ENCODE measurements at places on chromosomes 5 and 9. TPM values are rescaled to one million over a fixed set of nuclear protein-coding genes. Genes with fewer than 3 reads are reported as not detected.

SPATA24 gene
- 5.5 TPM for total RNA-seq

ANKRD55 gene
- not detected for total RNA-seq

C5orf46 gene
- total RNA-seq, result not detected

SLC4A9 gene
- not detected for total RNA-seq

- H3K27ac ChIP-seq, result no peak overlapping the region
- DNase-seq, result no peak
- H3K4me1 ChIP-seq, result no peaks in the 10 kb centered on the region
- H3K4me3 ChIP-seq, result no peak overlapping the region
- H3K27me3 ChIP-seq, result no peaks in the 10 kb centered on the region
Observed at GRCh38 chr5:28548856-28549255, 1510.5 kb upstream of the CDH9 start.

DNA sequence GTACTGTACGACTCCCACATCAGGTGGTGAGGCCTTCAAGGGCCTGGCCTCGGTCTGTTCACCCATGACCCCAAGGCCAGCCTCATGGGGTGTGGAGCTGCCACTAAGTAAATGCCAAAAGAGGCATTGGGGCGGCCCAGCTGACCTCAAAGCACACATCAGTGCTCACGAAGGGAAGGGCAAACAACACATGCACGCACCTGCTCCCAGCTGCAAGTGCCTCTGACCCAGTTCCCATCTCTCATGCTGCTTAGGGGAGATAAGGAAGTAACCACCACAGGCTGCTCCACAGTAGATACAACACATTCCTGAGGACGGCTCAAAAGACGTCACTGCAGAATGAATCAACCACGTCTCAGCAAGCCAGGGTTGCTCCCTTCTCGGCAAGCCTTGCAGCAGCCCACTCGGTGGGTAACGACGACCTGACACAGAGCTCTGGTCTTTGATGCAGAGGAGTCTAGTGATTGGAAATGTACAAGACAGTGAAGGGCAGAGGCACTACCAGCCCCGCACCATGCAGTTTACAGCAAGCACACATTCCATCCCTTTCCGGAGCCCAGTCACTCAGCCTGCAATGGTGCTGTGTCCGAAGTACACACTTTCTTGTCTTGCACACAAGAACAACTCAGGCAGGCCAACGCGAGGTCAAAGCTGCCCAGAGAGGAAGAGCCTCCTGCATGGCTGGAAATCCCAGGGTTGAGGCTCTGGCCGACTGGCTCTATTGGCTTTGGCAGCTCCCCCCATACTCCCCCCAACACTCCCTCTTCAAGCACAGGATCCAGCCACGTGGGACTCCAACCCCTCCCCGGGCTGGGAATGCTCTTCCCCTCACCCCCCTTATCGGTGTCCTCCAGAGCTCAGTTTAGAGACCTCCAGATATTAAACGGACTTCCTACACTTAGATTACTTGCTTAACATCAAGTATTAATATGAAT is 31.8 kb downstream of the FABP6 start:
- no peaks in the 10 kb centered on the region for H3K36me3 ChIP-seq
- DNase-seq, result no peak
- no peak overlapping the region for H3K27ac ChIP-seq
- H3K4me3 ChIP-seq, result no peak overlapping the region
- H3K4me1 ChIP-seq, result no peaks in the 10 kb centered on the region
- no peaks in the 10 kb centered on the region for H3K27me3 ChIP-seq

- no peak overlapping the region for H3K27ac ChIP-seq
- no peaks in the 10 kb centered on the region for H3K27me3 ChIP-seq
- H3K4me1 ChIP-seq, result no peaks in the 10 kb centered on the region
- DNase-seq, result no peak
- H3K4me3 ChIP-seq, result no peak overlapping the region
Observed at GRCh38 chr5:143072734-143073133, 302.6 kb downstream of the ARHGAP26 start.

GRCh38 chr9:87086221-87086818 is 139.0 kb upstream of the GAS1 start:
- H3K4me1 ChIP-seq, result no peaks in the 10 kb centered on the region
- H3K27ac ChIP-seq, result no peak overlapping the region
- no peaks in the 10 kb centered on the region for H3K27me3 ChIP-seq
- H3K4me3 ChIP-seq, result no peak overlapping the region
- no peak for DNase-seq
- H3K36me3 ChIP-seq, result no peaks in the 10 kb centered on the region

GRCh38 chr5:79750611-79751510 is 61.2 kb downstream of the CMYA5 start:
- H3K4me3 ChIP-seq, result no peak overlapping the region
- no peak for DNase-seq
- H3K27ac ChIP-seq, result no peak overlapping the region
- no peaks in the 10 kb centered on the region for H3K4me1 ChIP-seq
- H3K27me3 ChIP-seq, result peaks cover 11% of the 10 kb centered on the region

DNA sequence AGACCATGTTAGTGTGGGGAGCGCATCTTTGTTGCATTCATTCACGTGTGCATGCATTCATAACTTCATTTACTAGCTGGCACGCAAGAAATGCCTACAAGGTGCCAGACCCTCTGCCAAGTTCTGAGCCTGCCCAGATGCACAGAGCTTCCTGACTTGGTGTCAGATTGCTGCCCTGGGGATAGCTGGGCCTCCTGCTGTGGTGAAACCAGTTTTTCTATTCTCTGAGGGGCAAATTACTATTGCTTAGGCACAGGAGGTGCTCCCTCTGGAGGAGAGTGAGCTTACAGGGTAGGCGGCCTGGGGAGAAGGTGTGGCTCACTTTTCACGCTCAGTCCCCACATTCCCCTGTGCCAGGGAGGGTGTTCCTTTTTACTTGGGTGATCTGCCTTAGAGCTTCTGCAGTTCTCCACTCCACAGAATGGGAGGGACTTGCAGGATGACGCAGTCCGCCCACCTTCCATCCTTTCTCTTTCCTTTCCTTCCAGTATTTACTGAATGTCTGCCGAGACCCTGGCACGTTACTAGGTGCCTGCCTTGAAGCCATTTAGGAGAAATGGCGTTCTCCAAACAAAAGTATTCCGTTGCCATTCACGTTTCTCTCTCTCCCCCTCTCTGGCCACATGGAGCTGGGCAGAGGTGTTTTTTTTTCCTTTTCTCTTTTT is 27.9 kb upstream of the CTNNA1 start:
- H3K27me3 ChIP-seq, result no peaks in the 10 kb centered on the region
- no peaks in the 10 kb centered on the region for H3K36me3 ChIP-seq
- no peak overlapping the region for H3K27ac ChIP-seq
- H3K4me3 ChIP-seq, result no peak overlapping the region

DNA sequence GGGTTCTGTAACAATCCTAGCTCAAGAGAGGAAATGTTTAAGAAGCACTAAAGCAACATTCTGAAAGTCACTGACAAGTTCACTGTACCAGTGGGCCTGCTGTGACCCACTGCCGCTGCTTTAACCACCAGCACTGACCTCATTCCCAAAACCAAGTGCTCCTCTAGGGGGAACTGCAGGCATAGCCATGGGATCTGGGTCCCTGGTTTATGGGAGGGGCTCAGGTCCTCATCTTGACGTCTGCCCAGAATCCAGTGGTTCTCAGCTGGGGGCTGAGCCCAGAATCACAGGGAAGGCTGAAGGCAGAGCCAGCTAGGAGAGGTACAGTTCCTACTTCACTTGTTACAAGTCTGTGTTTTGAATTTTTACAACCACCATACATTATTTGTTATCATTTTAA is 36.1 kb upstream of the SLC2A8 start:
- H3K27ac ChIP-seq, result no peak overlapping the region
- no peak overlapping the region for H3K4me3 ChIP-seq
- H3K36me3 ChIP-seq, result no peaks in the 10 kb centered on the region
- H3K4me1 ChIP-seq, result no peaks in the 10 kb centered on the region
- no peaks in the 10 kb centered on the region for H3K27me3 ChIP-seq

- no peak overlapping the region for H3K4me3 ChIP-seq
- DNase-seq, result no peak
- H3K27ac ChIP-seq, result no peak overlapping the region
- H3K36me3 ChIP-seq, result no peaks in the 10 kb centered on the region
- no peaks in the 10 kb centered on the region for H3K27me3 ChIP-seq
Observed at GRCh38 chr5:97078958-97079743, 63.3 kb downstream of the LIX1 start.

GRCh38 chr5:111127453-111128195 is 35.5 kb downstream of the WDR36 start:
- peaks cover 36% of the 10 kb centered on the region for H3K36me3 ChIP-seq
- H3K4me3 ChIP-seq, result no peak overlapping the region
- no peak for DNase-seq
- H3K27me3 ChIP-seq, result no peaks in the 10 kb centered on the region

GRCh38 chr5:54848581-54848980 is 136.8 kb downstream of the ESM1 start:
- H3K27ac ChIP-seq, result no peak overlapping the region
- H3K4me3 ChIP-seq, result no peak overlapping the region
- peaks cover 8% of the 10 kb centered on the region for H3K27me3 ChIP-seq
- DNase-seq, result no peak
- no peaks in the 10 kb centered on the region for H3K4me1 ChIP-seq

- no peaks in the 10 kb centered on the region for H3K4me1 ChIP-seq
- no peak overlapping the region for H3K27ac ChIP-seq
- no peaks in the 10 kb centered on the region for H3K36me3 ChIP-seq
- DNase-seq, result no peak
- H3K27me3 ChIP-seq, result no peaks in the 10 kb centered on the region
Observed at GRCh38 chr5:34509392-34509791, 146.7 kb upstream of the RAI14 start.

DNA sequence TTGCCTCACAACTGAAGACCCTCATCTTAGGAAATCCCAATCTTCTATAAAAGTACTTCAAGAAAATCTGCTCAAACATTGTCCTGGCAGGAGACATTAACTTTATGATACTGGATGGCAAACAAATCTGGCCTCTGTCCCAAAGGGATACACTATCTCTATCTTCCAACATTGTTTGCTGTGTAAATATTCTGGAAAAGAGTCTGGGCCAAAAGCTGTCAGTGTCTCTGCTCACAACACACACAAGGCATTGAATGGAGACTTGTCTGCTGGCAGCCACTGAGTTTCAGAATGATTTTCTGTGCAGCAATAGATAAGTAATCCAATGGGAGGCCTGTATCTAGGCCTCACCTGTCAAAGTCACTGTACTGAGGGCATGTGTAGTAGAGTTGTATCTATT is 471.1 kb downstream of the DMAC1 start:
- H3K4me3 ChIP-seq, result no peak overlapping the region
- H3K4me1 ChIP-seq, result no peaks in the 10 kb centered on the region
- no peak overlapping the region for H3K27ac ChIP-seq
- no peak for DNase-seq
- no peaks in the 10 kb centered on the region for H3K36me3 ChIP-seq

GRCh38 chr5:119945691-119946090 is 316.3 kb downstream of the FAM170A start:
- DNase-seq, result no peak
- H3K27ac ChIP-seq, result no peak overlapping the region
- H3K36me3 ChIP-seq, result no peaks in the 10 kb centered on the region
- H3K4me3 ChIP-seq, result no peak overlapping the region
- H3K27me3 ChIP-seq, result no peaks in the 10 kb centered on the region

DNA sequence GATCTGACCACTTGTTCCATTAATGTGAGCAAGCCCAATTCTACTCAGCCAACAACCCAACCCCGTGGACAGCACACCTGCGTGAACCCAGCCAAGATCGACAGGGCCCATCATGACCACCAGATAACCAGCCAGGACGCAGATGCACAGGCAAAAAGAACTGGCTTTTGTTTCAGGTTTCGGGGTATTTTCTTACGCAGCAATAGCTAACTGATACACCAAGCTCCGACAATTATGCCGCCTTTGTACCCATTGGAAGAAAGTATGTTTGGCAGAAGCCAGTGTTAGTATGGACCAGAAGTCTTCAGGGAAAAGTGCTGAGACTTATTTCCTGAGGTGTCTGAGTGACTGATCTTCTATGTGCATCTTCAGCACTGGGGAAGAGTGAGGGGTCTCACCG is 6.0 kb upstream of the ADAMTS16 start:
- H3K36me3 ChIP-seq, result no peaks in the 10 kb centered on the region
- no peak overlapping the region for H3K27ac ChIP-seq
- DNase-seq, result no peak
- H3K27me3 ChIP-seq, result no peaks in the 10 kb centered on the region

DNA sequence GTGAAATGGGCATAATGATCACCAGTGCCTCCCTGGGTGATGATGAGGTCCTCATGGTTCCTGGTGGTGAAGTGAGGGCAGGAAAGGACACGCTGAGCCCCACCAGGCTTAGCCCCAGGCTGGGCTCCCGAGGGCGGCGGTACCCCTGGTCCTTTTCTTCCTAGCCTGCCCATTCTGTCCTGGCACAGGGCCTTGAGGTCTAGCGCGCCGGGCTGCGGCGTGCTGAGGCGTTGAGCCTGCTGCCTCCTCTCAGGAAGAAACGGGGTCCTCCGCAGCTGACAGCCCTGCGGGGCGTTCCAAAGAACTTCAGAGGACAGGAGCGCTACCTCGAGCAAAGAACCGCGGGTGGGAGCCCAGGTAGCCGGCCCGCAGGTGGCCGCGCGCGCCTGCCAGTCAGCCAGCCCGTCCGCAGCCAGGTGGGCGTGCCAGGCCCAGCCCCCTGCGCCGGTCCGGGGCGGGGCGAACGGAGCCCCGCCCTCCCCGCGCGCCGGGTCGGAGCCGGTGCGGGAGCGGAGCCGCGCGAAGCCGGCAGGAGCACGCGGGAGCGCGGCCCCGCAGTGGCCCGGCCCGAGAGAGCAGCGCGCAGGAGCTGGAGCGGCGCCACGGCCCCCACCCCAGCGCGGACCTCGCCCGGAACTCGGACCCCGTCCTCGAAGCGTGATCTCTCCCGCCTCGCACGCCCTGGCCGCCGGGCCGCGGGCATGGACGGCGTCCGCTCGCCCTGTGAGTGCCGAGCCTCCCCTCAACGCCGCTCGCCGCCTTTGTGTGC is at the start of gene WNK2:
Gene WNK2 (plus strand): TSS at position 477 of the 769 bp plus-strand sequence. CDS start 791 bp downstream, outside the sequence.
- no peak within 1 kb of the TSS for H3K27ac ChIP-seq
- no peaks in the 10 kb centered on the region for H3K27me3 ChIP-seq
- no peaks in the 10 kb centered on the region for H3K4me1 ChIP-seq
- no peaks in the 10 kb centered on the region for H3K36me3 ChIP-seq

DNA sequence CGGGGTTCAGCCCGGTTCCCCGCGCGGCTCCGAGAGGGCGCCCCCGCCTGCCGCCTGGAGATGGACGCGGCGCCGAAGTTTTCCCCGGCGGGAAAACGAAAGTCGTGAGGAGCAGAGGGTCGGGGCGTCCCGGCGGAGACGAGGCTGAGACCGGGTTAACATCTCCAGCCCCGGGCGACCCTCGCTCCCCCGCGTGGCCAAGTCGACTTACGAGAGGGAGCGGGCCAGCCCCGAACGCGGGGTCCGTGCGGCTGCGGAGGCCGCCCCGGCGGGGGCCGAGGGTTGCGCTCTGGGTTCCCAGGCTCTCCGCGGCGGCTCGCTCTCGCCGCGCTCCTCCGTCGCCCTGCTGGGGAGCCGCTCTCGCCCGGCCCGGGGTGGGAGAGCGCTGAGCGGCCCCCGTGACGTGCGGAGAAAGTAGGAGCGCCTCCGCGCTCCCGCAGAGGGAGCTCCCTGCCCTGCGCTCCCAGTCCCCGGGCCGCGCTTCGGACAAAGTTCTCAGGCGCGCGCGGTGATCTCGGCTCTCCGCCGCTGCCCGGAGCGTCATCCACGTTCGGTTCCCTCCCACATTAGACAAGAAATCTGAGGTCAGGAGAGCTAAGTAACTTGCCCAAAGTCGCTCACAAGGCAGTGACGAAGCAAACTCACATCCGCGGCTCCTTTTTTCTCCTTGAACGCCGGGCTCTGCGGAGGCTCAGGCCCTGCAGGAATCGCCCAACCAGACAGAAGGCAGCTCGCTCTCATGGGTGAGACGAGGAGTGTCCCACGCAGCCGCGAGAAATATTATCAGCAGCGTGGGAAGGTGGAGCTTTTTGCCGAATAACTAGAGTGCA is 1.2 kb upstream of the GCNT4 start:
- H3K4me3 ChIP-seq, result peak overlapping the region; percentile 61
- H3K36me3 ChIP-seq, result no peaks in the 10 kb centered on the region
- peak overlapping the region; percentile 51 for H3K27ac ChIP-seq
- H3K27me3 ChIP-seq, result no peaks in the 10 kb centered on the region

All from Panc1 (cell line).